ENCODE measurements at places on chromosomes 3 and 15. TPM values are rescaled to one million over a fixed set of nuclear protein-coding genes. Genes with fewer than 3 reads are reported as not detected.

RNU5B-1 gene
- total RNA-seq: not detected

COL8A1 gene
- 0.07 TPM for total RNA-seq

KLHL40 gene
- not detected for total RNA-seq

LRRC2 gene
- total RNA-seq: not detected

SNX33 gene
- 8.3 TPM for total RNA-seq

PCOLCE2 gene
- 4.4 TPM for total RNA-seq

ANKUB1 gene
- total RNA-seq: not detected

CRABP1 gene
- 0.47 TPM for total RNA-seq
